ENCODE measurements at places on chromosomes 2 and 18.

DNA sequence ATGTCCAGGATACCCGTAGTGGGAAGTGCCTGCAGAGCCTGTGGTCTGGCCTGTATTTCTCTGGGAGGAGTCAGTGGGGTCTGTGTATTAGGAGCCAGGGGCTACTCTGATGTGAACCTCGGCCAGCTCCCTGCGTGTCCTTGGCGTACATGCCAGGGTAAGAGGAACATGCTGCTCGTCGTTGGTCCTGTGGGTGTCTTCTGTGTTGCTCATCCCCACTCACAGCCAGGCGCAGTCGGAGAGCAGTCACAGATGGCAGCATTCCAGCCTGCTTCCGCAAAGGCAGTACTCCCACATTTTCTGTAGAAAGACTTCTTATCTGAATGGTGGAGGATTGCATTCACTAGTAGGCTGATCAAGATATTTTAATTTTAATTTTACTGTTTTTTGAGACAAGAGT, 84.9 kb downstream of the DGKD start:
- DNase-seq = no peak

- no peak for DNase-seq
These were observed 1465.6 kb upstream of the ZEB2 start for GRCh38 chr2:145985517-145985916.

GRCh38 chr2:135743860-135744259, 2.2 kb downstream of the UBXN4 start:
- no peak for DNase-seq

GRCh38 chr2:52884761-52885352, 882.7 kb upstream of the CHAC2 start:
- DNase-seq = no peak

- peak; percentile 34 for DNase-seq
These were observed 73.5 kb downstream of the MYO1B start for GRCh38 chr2:191318729-191319078.

DNA sequence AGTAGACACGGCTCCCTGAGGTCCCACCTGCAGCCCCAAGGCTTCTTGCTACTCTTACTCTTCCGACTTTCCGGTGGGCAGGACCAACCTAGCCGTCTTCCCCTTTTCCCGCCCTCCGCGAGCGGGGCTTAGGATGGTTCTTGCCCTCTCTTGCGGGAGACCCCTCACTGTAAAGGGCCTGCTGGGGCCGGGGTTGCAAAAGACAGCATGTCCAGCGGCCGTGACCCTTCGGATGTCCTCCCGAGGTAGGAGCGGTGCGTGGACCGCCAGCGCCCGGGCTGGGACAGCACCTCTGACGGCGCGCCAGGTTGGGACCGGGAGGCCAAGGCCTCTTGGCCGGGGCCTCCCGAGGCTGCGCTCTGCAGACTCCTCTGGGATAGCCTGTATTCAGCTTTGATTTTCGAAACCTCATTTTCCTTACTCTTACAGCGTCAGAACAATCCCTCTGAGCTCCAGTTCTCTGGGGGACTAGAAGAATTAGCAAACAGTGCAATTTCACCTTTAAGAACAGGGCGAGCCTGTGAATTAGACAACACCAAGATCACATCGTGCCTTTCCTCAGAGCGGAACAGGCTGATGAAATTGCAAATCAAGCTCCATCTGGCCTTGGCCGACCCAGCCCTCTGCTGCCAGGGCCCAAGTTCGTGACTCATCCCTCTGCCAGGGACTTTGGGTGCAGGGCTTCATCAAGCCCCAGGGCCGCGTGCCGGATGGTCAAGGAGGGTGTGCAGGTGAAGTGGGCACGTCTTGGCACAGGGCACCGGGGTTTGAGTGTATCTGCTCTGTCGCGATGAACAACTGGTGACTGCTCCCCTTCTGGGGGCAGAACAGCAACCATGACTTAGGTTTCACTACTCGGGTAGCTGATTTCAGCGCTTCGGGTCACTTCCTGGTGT, 777 bp downstream of the MOCOS start:
- DNase-seq = no peak

- no peak for DNase-seq
These were observed 501.8 kb upstream of the HS6ST1 start for GRCh38 chr2:128820452-128820851.

- no peak for DNase-seq
These were observed 203.7 kb upstream of the ITGA4 start for GRCh38 chr2:181253438-181253837.

DNA sequence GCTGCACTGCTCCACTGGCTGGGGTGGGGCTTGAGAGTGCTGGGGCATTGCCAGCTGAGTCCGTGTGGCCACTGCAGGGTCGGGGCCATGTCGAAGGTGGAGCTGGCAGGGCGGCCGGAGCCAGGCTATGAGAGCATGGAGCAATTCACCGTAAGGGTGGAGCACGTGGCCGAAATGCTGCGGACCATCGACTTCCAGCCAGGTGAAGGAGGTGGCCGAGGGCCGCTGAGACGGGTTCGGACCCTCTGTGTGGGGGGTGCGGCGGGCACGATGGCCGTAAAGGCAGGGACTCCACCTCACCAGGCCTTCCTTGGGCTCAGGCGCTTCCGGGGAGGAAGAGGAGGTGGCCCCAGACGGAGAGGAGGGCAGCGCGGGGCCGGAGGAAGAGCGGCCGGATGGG, 2.1 kb downstream of the UCN start:
- no peak for DNase-seq

DNA sequence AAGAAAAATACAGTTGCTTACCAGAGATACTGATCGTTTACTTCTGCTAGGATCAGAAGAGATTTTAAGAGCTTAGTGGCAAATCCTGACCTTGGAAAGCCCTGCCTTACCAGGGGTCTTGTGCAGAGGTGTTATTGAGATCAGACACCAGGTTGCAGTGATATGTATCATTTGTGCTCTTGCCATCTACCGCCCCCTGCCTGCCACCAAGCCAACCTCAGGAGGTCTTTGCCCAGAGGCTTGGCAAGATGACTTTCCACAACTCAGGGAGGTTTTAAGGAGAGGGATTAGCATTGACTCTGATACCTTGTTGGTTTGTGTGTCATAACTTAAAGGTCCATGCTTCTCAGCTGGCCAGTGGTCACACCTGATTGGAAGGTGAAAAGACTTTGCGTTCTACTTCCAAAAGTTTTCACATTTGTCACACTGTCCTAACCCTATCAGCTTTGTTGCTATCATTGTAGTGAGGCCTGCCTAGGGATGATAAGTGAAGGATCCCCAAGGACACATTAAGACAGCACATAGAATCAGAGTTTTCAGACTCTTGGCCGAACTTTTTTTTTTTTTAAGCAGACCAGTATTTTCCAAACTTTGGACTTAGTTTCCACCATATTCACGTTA, 46.2 kb upstream of the MGAT5 start:
- peak; percentile 60 for DNase-seq

DNA sequence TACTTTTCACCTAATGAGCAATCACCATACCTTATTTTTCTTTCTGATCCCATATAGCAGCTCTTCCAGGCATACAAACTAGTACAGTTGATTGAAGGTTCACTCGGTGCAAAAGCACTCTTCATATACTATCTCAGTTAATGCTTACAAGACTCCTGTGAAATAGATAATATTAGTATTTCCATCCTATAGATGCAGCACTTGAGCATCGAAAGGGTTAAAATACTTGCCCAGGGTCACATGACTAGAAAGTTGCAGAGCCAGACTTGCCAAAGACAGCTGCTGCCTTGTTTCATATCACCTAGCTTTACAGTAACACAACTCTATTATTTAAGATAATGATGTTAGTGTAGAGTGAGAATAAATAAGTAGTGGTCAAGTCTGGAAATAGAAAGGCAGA, 466.0 kb upstream of the TNP1 start:
- no peak for DNase-seq

- DNase-seq = peak; percentile 79
These were observed 11.1 kb upstream of the IL1RN start for GRCh38 chr2:113116100-113116958.

GRCh38 chr2:127841466-127842178, 16.3 kb downstream of the POLR2D start:
- DNase-seq = no peak

DNA sequence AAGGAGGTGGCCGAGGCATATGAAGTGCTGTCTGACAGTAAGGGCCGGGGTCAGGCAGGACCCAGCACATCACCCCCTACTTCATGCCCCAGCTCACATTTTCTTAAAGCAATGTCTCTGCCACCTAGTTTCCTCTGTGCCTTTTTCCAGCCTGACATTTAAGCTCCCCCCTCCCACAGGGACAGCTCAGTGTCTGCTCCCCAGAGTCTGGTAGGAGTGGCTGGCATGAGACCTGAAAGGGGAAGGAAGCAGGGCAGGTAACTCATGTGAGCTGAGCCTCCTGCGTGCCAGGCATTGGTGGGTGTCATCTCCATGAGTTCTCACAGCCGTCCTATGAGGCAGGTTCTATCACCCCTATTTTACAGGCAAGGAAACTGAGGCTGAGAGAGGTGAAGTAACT, 1.5 kb downstream of the DNAJB2 start:
- no peak for DNase-seq

GRCh38 chr2:129253461-129253812, 726.0 kb upstream of the RAB6C start:
- DNase-seq = peak; percentile 47

- DNase-seq = no peak
These were observed 28.3 kb upstream of the ITGB6 start for GRCh38 chr2:160228141-160228917.

DNA sequence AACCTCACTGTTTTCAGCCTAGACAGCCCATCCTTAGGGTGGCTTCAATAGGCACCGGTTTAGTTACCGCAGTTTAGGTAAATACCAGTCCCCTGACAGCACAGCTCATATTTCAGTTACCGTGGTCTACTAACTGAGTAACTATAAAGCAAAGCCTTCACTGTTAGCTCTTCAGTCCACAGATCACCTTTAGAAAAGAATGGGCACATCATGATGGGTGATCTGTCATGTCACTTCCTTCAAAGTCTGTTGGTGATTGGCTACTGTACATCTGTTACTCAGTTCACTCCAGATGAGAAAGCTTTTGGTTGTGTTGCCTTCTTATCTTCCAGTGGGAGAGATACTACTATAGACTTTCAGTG, 21.0 kb downstream of the SLC20A1 start:
- peak; percentile 71 for DNase-seq

DNA sequence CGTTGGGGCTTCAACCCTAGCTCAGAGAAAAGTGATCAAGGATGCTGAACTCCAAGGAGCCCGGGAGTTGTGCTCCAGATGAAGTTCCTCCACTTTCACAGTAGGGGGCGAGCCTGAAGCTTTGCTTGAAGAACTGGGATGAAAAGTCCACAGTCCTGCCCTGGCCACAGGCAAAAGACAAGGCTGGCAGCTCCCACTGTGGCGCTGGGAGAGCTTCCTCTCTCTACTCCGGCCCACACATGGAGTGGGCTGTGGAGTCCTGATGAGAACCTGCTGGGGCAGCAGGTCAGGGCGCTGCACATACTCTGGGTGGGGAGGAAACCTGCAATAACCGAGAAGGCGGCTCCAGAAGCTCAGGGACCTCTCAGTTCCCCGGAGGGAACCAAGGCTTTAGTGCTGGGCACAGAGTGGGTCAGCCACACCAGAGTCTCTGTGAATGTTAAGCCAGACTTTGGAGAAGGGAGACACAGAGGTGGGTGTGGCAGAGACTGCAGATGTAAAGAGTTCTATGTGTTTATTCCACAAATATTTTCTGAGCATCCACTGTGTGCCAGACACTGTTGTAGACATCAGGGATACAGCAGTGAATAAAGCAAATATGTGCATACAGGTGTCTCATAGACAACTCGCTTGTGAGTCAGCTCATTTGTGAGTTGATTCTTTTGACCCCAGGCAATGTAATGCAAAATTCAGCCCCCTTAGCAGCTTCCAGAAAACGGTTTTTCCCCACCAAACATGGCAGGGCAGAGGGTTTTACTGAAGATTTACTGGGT, 48.0 kb upstream of the MRPL33 start:
- DNase-seq = peak; percentile 76

DNA sequence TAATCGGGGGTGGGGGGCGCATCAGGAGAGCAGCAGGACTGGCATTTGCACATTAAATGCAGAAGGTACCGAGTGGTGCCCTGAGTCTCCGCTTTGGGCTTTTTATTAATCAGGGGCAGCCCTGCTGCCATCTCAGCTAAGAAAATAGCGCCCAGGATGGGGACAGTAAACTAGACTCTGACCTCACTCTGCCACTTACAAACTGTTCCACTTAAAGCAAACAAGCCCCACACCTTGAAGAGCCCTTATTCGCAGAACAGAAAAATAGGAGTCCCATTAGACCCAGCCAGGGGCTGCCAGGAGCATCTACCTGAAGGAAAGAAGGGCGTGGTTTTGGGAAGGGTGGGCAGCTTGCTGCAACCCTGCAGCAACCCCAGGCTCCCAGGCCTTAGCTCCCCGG, 165.3 kb downstream of the TNS1 start:
- DNase-seq = no peak

DNA sequence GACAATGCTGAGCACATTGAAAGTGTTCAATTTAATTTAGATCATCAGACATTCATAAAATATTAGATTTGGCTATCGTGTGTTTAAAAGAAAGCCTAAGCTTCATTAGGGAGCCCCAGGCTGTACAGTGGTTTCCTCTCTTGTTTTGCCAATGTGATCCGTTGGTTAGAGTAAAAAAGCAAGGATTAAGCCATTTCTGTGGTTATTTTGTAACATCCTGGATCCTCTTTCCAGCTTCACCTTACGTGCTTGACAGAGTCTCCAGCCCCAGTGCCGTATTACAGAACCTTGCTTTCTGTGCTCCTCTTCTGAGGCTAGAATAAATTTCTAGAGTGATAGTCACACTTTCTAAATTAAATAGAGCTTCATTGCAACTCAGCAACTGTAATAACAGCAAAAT, 289.3 kb upstream of the LINC00305 start:
- peak; percentile 57 for DNase-seq

- no peak for DNase-seq
These were observed 539.4 kb downstream of the ZNF804A start for GRCh38 chr2:185137700-185138099.

DNA sequence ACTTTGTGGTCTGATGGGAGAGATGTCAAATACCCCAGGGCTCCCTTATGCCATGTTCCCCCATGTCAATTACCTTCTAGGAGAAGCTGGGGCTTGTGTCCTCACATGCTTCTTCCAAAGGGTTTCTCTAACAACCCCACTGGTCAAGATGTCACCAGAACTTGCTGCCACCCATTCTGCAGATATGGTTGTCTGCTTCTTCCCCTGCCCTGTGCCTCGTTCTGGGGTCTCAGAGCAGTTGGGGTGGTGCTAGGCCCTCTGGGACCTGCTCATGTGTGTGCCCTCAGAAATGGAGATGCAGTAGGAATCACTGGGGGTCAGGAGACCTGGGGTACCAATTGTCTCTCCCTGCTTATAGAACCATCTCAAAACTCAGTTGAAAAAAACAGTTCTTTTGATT, 268.6 kb downstream of the MYCN start:
- DNase-seq = no peak
